ENCODE measurements at places on chromosomes 1 and 21.

- no peak for DNase-seq
Observed at GRCh38 chr1:89552471-89553081, 27.9 kb downstream of the LRRC8B start.

DNA sequence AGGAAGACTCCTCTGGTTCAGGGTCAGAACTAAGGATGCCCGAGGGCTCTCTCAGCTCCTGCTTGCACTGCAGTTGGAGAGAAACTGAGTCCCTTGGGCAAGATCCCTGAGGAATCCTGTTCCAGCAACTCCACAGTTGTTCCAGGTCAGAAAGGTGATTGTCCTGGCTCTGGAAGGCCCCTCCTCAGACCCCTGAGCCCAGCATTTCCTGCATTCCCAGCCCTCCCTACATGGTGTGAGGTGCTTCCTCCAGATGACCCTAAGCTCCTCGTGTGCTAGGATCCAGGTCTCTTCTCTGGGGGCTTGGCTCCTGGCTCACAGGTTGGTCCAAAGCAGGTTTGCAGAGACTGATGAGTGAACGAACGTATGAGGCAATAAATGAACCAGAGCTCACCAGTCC is 11.5 kb downstream of the LDLRAD1 start:
- no peak for DNase-seq

- DNase-seq, result no peak
Observed at GRCh38 chr1:231053493-231054162, 13.6 kb upstream of the FAM89A start.

GRCh38 chr1:203371288-203371687 is 20.4 kb upstream of the FMOD start:
- DNase-seq, result no peak

DNA sequence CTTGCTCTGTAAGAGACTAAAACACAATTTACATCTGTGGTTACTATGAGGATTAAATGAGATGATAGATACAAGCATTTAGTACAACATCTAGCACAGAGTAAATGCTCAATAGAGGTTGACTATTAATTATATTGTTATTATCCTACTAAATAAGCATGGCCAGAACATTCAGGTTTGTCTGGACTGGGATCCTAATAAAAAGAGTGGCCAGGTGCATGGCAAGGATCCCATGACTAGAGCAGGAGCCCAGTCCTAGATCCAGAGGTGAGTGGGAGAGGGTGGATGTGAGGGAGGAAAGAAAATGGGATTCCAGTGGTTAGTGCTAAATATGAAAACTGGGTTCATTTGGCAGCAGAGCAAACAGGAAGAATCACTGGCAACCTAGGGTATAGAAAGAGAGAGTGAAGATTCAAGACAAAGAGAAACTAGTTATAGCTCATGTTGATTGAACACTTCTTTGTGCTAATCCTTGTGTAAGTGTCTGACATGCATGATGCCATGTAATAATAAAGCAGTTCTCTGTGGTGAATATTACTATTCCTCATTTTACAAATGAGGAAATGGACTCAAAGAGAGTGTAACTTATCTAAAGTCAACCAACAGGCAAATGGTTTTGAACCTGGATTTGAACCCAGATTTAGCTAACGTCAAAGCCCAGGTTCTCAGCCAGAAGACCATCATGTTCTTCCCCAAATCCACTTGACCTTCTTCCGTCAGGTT is 71.1 kb upstream of the FGGY start:
- DNase-seq, result no peak

GRCh38 chr21:35587841-35588380 is 472.4 kb downstream of the SETD4 start:
- no peak for DNase-seq

- DNase-seq, result no peak
Observed at GRCh38 chr21:37904856-37905255, 11.4 kb downstream of the KCNJ6 start.

GRCh38 chr1:25867210-25867991 is 8.1 kb downstream of the PAQR7 start:
- no peak for DNase-seq

DNA sequence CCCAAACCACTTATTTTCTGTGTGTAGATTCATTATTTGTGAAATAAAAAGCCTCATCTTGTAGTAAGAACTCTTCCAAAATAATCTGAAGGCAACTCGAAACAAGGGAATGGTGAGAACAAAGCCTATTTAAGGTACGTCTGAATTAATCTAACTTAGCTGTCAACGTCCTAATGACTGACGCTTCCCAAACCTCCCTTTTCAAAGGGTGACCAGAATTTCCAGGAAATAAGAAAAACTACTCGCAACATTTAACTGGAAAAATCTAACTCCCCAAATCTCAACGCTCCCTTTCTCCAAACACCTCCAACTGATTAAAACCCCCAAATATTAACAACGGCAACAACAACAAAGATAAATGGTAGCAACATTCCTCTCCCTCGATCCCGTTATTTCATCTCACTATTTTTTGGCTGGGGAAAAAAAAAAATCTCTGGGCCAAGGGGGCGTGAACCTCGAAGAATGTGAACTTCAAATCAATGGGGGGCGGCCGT is 693 bp downstream of the SRSF10 start:
- no peak for DNase-seq

- no peak for DNase-seq
Observed at GRCh38 chr1:182607566-182607965, 3.4 kb upstream of the RGS16 start.
